ENCODE measurements at places on chromosomes 16 and 17.

DNA sequence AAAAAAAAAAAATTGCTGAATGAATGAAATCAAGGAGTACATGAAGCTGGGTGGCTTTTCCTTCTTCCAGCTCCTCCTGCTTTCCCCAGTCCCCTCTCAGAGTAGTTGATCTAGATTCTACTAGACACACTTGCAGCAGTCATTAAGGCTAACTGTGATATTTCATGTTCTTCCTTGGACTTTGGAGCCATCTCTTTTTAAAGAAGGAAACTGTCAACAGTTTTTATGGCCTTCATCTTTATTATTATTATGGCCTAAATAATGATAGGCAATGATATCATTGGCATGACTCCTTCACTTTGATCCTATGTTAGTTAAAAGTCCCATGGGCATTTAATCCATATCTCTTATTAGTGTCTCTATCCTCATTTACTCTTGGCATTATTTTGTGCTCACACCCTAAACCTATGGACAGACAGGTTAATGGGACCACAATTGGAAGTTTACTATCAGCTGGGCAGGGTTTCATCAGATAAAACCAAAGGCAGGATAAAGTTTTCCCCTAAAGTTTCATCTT is 9.7 kb downstream of the C17orf78 start:
- no peak for DNase-seq

DNA sequence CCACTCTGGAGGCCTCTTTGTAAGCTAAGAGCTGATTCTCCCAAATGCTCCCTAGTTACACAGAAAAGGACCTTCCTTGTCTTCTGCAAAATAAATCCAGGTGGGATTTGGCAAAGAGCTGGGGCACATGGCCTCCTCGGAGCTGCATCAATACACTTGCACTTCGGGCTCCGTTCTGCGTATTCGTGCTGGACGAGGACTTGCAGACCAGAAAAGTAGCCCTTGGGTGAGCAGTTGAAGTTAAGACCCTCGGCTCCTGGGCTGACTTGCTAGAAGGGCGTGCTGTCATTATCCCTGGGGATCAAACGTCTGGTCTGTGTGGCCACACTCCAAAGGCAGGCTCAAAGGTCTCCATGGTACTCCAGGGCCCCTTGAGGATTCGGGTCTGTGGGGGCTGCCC is 144.2 kb upstream of the RPH3AL start:
- no peak for DNase-seq

DNA sequence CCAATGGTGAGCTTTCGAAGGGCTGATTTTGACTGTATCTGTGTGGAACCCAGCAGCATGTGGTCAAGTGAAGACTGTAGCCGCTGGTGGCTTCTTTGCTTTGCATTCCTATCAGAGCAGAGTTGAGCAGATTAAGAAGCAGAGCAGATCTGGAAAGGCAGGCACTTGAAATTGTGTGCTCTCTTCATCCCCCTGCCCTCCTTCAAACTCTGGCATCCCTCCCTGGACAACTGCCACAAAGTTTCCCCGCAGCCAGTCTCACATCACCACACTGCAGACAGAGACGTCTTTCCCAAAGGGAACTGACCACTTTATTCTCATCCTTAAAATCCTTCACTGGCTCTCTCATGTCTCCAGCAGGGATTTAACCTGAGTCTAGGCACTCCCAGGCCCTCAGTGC is 237.1 kb upstream of the DYNLRB2 start:
- peak; percentile 22 for DNase-seq

GRCh38 chr17:64974750-64975317 is 55.6 kb upstream of the LRRC37A3 start:
- DNase-seq = no peak

- peak; percentile 13 for DNase-seq
Measured at GRCh38 chr16:8634991-8635736, 13.7 kb downstream of the METTL22 start.

DNA sequence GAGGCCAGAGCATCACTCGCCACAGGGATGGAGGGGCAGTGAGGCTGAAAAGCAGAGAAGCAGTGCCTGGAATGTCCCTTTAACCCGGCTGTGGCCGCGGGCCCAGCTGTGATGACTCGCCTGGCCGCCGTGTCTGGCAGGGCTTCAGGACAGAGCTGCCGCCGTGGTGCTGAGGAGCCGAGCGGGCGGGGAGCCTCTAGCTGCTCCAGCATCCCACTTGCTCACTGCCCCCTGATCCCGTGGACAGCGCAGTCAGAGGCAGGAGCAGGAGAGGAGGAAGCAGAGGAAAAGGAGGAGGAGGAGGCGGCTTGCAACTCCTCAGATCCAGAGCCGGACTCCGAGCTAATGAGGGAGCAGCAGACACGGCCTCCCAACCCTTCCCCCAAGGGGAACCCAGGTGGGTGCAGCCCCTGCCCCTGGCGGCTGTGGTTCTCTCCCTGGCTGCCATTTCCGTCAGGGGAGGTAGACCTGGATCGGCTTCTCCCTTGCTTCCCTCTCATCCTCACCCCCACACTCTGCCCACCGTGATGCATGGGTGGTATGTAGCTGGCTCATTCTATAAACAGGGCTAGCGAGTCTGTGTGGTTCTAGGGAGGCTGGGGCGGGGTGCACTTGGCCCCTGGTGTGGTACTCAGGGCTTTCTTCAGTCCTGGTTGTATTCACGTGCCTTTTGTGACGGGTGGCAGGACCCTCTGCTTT is 165.7 kb downstream of the CMIP start:
- DNase-seq = peak; percentile 84

DNA sequence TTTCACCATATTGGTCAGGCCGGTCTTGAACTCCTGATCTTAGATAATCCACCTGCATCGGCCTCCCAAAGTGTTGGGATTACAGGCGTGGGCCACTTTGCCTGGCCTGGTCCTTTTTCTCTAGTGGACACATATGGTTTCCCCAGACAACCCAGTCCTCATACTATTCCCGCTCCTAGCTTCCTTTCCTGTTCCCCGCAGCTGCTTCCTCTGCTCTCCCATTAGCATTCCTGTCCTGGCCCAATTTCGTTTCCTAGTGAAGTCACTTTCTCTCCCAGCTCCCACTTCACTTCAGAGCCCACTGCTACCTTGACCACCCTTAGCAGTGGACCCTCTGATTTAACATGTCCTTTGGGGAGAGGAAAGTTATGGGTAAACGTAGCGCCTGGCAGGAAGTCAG is 11.3 kb downstream of the KATNIP start:
- DNase-seq = no peak
